Peyer's patch (tissue), 4 donors: ENCODE measurements at places on chromosomes 2 and 18. TPM values are rescaled to one million over a fixed set of nuclear protein-coding genes. Genes with fewer than 3 reads are reported as not detected.

The SLC4A3 gene
- total RNA-seq, result not detected

The SLC4A5 gene
- total RNA-seq, result 7.1 TPM

The HOXD3 gene
- total RNA-seq, result 9.1 TPM

The CAPN14 gene
- 0.83 TPM for total RNA-seq

The FBLN7 gene
- 7.4 TPM for total RNA-seq

The LIMS2 gene
- 95.7 TPM for total RNA-seq

The RHOB gene
- total RNA-seq, result 61.6 TPM

The MAIP1 gene
- total RNA-seq, result 40.5 TPM

The LONRF2 gene
- 2.5 TPM for total RNA-seq

The ATP6V1B1 gene
- total RNA-seq, result not detected

The CBLN2 gene
- total RNA-seq, result not detected

The FIGN gene
- 1.3 TPM for total RNA-seq

The OTOS gene
- not detected for total RNA-seq

The GPR17 gene
- not detected for total RNA-seq

The IFIH1 gene
- 35.5 TPM for total RNA-seq

The UPP2 gene
- total RNA-seq, result not detected

The SMIM21 gene
- not detected for total RNA-seq

The CFC1 gene
- total RNA-seq, result not detected

The NPHP1 gene
- not detected for total RNA-seq

The CAPN13 gene
- total RNA-seq, result 38.0 TPM

The MTX2 gene
- total RNA-seq, result 17.6 TPM
